HFF-Myc (cell line): ENCODE measurements at places on chromosomes 5 and 9.
A peak's percentile ranks its signal among the peaks of the same experiment; 100 is the strongest.

- no peak for DNase-seq
These were observed 20.7 kb upstream of the EBF1 start for GRCh38 chr5:159120446-159120845.

DNA sequence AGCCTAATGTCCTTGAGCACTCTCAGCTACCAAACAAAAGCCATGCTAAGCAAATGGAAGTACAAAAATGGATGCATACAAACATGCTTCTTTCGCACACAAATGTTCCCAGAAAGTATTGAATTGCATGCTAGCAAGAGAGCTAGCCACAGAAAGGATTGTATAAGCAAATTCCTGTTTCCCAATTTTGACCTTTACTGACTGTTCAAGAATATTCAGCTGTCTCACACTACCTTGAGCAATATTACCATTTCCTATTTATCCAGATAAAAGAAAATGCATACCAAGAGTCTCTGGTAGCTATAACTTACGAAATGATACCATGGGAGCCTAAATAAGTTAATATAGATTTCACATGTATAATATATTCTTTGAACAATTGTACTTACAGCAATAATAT is 264.6 kb downstream of the TMEM167A start:
- DNase-seq: no peak

- DNase-seq: no peak
These were observed 52.2 kb downstream of the MTAP start for GRCh38 chr9:21854594-21854993.

DNA sequence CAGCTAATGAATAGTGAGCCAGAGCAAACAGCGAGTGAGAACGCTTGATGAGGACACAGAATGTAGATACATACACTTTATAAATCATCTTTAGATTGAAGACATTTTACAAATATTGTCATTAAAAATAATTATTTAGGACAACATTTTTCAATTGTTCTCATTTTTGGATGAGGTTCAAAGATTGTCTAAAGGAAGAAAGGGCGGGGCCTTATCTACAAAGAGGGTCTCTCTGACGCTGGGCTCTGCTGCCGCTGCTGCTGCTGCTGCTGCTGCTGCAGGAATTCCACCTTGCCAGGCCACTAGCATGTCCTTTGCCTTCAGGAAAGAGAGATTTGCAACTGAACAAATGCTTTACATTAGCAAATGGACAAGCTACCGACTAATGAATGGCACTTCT is 220.7 kb upstream of the TMEM161B start:
- no peak for DNase-seq

GRCh38 chr9:91844190-91844589 is 105.8 kb downstream of the ROR2 start:
- no peak for DNase-seq

- peak; percentile 1 for DNase-seq
These were observed 636.0 kb downstream of the NR2F1-AS1 start for GRCh38 chr5:92944903-92945604.

DNA sequence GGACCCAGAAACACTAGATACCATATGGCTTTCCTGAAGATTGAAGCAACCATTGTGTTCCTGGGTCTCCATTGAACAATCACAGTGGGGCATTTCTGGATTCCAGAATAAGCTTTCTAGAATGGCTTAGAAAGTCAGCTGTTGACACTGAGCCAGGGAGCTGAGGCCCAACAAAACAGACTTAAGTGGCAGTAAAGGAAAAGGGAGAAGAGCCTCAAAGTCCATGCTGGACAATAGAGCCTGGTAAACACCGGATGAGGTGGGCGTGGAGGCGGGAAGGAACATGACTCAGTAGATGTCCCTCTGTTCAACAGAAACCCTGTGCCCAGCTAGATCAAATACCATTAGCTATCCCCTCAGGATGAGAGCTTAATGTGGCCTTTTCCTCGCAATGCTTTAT is 14.8 kb downstream of the SPARC start:
- no peak for DNase-seq

DNA sequence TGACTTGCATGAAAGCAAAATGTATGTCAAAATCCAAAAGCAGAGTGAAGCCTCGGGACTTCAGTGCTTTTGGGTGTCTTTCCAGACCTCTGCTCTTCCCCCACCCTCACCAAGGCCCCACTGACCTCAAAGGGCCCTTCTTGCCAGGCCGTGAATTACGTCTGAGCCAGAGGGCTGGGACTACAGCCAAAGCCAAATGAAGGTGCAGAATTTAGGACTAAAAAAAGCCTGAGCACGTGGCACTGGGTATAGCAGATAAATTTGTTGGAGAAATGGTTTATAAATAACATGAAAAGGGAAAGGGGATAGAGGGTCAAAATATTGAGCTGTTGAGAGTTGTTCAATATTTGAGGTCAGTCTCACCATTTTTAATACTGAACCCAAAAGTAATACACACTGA is 163.4 kb downstream of the GHR start:
- DNase-seq: no peak

GRCh38 chr5:137367951-137368350 is 131.2 kb downstream of the SPOCK1 start:
- no peak for DNase-seq

DNA sequence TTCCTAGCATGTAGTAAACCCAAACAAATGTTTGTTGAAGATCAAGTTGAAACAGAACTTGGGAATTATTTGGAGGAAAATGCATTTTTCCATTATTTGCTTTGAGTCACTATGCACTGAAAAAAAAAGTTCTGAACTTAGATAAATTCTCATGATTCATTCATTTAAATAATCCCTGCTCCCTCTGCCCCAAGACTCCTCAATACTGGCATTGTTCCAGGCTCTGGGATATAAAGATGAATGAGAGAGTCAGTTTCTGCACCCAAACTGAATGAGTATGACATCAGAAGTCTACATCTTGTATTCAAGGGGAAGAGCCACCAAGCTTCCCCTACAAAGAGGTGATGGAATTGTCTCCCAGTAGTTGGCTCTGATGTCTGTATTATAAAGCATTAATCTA is 123.9 kb downstream of the SEC61B start:
- no peak for DNase-seq

DNA sequence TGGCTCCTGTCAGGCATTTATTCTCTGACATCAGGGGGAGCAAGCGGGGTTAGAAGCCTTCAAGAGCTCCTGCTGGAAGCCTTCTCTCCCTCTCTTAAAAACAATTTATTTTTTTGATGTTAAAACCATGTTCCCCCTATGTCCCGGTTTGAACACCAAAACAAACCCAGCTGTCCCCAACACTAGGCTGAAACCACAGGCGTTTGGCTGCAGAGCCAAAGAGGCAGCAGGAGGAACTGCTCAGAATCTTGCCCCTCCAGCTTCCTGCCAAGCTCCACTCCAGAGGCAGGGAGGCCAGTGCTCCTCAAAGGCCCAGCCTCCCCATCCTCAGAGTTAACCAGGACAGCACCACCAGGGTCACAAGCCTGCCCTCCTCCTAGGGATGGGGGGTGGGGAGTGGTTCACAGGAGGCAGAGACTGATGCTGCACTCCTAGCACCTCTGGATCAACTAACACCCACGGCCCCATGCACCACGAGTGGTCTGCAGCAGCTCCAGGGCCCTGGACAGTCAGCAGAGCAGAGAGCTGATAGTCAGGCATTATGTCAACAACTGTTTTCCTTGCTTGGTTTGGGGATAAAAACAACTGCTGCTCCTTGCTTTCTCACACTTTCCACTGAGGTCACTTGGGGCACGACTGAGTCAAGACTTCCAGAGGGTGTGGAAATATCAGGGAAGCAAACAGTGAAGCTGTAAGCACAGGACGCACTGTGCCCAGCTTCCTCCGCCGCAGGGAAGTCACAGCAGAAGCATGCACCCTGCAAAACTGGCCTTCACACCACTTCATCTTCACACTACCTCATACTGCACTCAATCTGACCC is 96.5 kb upstream of the ADRA1B start:
- DNase-seq: no peak

DNA sequence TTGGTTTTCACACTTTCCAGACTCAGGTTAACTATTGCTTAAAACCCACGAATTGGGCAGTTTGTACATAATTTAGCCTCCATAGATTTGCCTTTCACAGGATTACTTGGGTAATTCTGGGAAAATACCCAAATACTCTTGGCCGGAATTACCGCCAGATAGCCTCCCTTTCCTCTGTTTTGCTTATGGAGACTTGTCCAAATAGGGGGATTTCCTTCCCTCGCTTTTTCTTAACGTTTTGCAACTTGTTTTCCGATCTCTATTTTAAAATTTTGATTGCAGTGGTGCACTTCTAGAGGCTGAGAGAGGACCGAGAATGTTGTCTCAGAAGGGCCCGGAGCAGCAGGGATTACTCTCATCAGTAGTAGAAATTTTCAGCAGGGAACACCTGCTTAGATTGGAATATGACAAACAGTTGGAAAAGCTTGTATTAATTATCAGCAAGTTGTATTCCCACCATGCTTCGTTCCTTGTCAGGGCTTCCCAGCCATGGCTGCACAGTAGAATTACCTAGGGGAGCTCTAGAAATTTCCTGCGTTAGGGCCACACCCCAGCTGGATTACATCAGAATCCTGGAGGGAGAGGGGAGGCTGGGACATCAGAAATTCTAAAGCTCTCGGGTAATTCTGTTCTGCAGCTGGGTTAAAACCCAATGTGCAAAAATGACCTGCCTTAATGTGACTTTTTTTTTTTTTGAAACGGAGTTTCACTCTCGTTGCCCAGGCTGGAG is 329.1 kb downstream of the SH3GL2 start:
- DNase-seq: no peak

DNA sequence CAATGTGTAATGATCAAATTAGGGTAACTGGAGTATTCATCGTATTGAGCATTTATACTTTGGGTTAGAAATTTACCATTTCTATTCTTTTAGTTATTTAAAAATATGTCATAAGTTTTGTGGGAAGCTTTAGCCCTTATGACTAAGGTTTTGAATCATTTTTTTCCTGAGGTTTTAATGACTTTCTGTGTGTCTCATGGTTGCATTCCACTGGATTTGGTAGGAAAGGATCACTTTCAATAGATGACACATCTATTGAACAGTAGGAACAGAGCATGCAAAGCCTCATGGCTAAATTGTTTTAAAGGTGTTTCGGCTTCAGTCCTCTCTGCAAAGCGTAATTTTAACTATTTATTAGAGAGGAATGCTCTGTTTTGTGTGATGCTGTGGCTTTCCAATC is 512.4 kb upstream of the CHD1 start:
- DNase-seq: no peak
